ENCODE measurements at places on chromosomes 5 and 9.

DNA sequence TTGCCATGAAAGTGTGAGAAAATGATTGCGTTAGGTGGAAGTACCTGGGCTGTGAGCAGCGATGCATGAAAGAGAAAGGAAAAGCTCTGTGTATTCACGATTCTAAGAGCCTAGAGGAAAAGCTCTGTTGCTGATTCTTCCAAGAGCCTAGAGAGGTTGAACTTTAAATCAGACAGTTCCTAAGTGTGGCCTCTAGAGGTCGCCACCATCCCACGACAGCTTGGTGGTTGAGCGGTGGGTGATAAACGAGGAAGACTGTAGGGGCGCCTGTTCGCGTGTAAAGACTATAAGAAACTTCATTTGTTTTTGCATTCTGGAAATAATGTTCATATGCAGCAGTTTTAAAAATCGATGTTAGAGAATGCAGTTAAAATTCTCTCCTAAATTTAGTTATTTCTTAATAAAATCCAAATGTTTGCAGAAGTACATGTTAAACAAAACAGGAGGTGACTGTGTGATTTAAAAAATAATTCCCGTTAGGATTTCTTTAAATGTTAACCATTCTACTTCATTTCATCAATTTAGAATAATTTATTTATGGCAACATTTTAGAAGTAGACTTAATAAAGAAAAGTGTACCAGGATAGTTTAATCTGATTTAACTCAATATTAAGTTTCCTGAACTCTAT is 107.7 kb downstream of the TENT4A start:
- peak; percentile 69 for DNase-seq

GRCh38 chr5:123856766-123857165 is 344.8 kb downstream of the CSNK1G3 start:
- no peak for DNase-seq

DNA sequence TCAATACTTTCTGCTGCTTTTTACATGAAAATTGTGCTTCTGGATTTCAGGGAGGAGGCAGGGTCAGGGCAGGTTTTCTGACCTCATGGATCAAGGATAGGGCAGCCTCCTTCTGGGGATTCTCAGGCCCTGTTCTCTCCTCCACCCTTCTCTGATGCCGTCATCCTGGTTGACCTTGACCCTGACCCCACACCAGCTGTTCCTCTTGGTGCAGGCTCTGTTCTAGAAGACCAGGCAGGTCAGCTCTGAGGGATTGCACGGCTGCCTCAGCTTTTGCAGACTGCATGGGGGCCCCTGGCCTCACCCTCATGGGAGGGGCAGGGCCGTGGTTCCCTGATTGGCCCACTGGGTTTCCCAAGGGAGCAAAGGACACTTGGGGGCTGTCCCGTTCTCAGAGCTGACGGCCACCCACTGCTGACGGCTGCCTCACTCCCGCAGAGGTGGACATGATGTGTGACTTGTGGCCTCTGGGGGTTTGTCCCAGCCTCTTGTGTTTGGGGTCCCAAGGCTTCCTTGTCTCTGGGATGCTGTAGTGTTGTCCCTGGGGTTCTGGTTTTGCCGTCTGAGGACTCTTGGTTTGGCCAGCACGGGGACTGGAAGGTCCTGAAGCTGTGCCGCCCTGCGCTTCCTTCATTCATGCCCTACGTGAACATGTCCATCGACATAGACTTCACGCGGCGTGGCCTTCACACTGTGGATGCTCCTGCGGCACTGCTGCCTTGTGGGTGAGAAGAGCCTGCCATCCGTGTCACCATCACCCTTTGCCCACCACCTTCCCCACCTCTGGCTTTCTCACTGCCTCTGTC is 34.5 kb downstream of the CEP72 start:
- DNase-seq: no peak

GRCh38 chr5:135999406-136000139 is 29.2 kb upstream of the TGFBI start:
- DNase-seq: peak; percentile 23

- no peak for DNase-seq
Measured at GRCh38 chr5:116075191-116075831, 9.5 kb upstream of the COMMD10 start.

GRCh38 chr5:128494516-128494915 is 43.5 kb downstream of the FBN2 start:
- peak; percentile 19 for DNase-seq
